ENCODE measurements at places on chromosomes 7 and 10.

GRCh38 chr7:25756601-25757000, 395.4 kb upstream of the NFE2L3 start:
- no peak for DNase-seq

GRCh38 chr7:97873606-97874005, 1.4 kb upstream of the ASNS start:
- no peak for DNase-seq

DNA sequence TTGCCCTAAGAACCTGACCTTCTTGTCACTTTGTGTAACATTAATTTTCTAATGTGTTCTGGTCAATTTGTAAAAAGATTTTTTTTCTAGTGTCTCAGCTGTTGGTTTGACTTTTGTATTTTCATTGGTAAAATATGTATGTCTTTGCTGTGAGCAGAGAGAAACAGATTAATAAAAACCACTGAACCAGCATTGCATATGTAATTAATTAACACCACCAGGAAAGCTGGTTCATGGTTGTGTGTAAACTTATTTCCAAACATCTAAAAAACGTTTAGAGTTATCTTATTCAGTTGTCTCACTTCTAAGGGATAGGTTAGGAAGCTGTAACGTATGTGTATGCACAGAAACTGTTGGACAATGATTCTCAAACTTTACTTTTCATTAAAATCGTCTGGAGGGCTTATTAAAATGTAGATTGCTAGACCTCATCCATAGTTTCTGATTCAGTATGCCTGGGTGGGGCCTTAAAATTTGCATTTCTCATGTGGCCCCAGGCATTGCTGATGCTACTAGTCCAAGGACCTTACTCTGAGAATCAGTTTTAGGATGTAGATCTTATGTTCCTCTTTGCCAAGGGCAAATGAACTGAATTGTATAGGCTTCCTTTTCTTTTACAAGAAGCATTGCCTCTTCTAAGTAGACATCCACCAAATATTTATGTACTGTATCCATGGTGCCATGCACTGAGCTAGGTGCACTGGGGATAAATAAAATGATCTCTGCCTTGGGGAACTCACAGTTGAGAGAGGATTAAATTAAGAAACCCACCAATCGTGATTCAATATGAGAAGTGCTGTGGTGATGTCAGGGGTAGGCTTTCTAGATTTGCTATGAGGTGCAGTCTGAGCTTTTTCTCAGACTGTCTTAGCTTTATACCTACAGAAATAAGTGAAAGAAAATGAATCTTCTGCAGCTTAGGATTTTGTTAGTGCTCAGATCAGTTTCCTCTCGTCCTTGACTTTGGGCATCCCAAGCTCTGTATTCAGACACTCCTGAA, 98.7 kb downstream of the AUTS2 start:
- DNase-seq, result no peak

DNA sequence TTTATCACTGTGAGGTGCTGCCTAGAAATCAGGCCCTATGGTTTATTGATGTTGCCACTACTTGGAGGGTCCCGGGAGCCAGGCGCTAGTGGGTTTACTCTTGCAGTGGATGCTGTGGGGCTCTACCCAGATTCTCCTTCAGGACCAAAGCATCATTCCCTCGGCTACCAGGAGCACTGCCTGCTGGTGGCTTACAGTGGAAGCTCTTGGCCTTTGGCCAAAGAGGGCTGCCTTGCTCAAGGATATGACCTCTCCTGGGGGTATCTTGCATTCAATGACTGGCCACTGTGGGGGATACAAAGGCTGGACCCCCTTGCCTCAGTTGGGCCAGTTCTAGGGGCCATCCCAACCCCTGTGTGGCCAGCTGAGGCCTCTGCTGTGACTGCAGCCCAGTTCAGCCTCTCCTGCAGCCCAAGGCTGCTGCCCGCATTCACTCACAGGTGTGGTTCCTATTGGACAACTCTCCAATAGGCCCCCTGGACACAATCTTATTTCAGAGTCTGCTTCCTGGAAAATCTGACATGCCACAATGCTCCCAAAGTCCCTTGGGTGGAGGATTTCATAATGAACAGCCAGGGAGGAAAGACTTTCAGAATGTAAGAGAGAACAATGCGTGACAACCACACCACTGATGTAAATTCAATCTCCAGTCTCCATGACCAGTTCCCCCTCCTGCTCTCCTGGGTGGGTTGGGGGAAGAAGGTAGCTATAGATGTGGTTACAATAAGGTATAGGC, 196.3 kb downstream of the SNX10 start:
- DNase-seq, result no peak

GRCh38 chr7:140005754-140006503, 56.8 kb downstream of the PARP12 start:
- no peak for DNase-seq

DNA sequence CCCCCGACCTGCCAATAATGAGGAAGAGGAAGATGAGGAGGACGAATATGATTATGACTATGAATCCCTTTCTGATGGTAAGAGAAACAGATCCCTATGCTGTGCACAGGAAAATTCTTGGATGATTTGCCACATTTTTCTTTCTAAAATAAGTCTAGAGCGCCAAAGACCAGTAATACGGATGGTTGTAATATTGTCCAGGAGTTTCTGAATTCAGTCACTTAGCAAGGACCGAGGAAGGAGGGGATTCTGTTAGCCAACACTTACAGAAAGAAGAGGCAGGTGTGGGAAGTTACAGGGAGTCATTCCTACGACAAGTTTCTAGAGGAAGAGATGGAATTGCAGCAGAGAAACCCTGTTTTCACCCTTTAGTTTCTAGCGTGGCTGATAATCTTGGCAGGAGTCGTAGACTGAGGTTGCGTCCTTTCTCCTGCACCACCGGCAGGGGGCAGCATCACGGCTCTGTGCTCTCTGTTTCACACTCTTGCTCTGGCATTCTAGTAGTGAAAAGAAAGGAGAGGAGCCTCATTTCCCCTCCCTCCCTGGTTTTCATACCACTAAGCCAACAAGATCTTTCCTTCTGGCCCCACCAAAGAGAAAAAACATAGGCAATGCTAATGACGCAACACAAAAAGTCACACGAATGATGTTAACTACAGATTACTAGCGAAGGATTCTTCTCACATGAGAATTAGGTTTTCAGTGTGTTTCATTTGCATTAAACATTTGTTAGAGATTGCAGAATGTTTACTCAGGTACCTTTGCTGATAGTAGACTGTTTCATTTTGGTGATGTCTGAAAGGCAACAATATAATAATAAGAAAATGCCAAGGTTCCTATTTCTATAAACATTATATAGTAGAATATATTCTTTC, 82.7 kb downstream of the NOC3L start:
- no peak for DNase-seq

DNA sequence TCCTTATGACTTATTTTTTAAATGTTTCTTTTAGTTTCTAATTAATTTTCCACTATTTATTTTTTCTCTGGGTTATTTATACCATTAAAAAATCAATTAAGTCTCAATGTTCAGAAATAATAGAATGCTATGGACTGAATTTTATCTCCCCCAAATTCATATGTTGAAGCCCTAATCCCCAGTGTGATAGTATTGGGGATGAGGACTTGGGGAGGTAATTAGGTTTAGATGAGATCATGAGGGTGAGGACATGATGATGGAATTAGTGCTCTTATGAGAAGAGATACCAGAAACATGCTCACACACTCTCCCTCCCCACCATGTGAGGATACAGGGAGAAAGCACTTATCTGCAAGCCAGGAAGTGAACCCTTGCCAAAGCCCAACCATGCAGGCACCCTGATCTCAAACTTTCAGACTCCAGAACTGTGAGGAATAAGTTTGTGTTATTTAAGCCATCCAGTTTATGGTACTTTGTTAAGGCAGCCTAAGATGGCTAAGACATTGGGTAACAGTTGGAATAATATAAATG, 202.6 kb downstream of the MDFIC start:
- no peak for DNase-seq

DNA sequence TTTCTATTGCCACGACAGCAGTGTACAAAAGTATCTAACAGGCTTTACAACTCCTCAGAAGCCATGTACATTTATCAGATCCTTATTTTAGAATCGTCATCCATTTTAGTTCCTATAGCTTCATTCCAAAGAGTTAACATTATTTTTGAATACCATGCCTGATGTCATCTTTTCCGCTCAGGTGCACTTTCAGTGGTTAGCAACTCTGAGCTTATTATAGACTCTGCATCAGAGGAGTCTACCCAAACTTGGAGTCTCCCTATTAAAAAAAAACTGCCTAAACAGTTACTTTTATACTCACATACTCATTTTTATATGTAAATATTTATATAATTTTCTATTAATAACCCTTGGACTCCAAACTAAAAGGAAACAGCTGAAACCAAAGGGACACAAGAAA, 31.6 kb upstream of the PRSS37 start:
- DNase-seq, result no peak

GRCh38 chr7:42162560-42163325, 74.3 kb downstream of the GLI3 start:
- no peak for DNase-seq

GRCh38 chr10:84391326-84391725, 62.9 kb downstream of the CCSER2 start:
- no peak for DNase-seq

- no peak for DNase-seq
Measured at GRCh38 chr10:78964274-78964951, 104.4 kb upstream of the ZMIZ1 start.

DNA sequence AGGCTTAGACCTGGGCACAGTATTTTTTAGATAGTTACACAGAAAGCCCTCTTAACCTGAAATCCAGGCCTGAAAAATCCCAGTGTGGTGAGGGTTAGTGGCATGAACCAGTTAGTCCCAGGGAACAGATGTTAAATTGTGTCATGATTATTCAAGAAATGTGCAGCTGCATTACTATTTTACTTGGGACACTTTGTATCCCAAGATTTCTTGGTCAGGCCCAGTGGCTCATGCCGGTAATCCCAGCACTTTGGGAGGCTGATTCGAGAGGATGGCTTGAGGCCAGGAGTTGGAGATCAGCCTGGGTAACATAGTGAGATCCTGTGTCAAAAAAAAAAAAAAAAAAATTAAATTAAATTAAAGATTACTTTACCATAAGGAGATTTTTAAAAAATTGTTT, 36.0 kb upstream of the OTUD1 start:
- no peak for DNase-seq

DNA sequence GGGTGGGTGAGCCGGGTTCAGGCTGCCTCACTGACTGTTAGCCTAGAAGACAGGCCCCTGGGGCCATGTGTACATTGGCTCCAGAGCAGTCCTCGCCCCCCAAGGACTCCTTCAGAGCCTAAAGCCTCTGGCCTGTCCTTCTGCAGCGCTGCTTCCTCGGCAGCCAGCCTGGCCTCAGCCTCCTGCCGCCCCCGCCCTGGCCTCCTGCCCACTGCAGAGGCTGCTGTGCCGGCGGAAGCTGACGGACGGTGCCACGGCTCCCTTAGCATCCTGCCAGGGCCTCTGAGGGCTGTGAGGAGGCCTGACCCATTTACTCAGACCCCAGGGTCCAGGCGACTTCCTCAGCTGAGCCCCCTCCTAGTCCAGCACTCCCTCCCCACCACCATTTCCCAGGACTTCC, 4.9 kb downstream of the SRRM3 start:
- no peak for DNase-seq

All from coronary artery (tissue), 2 donors.